Brain (organoid and tissue), 16 donors: ENCODE measurements at places on chromosomes 5 and 9. TPM values are rescaled to one million over a fixed set of nuclear protein-coding genes. Genes with fewer than 3 reads are reported as not detected.

GRCh38 chr5:38494763-38495162, 61.7 kb downstream of the LIFR start:
- DNase-seq: no peak

GRCh38 chr9:91004992-91005391, 203.4 kb downstream of the SYK start:
- no peak for DNase-seq

GRCh38 chr9:135249711-135250110, 162.2 kb downstream of the OLFM1 start:
- DNase-seq: no peak

Gene HK3
- 0.17 TPM for polyA plus RNA-seq

Gene SCGB3A2
- polyA plus RNA-seq: not detected

Gene SLC6A3
- 3.6 TPM for polyA plus RNA-seq

Gene PCDH1
- polyA plus RNA-seq: 35.4 TPM

DNA sequence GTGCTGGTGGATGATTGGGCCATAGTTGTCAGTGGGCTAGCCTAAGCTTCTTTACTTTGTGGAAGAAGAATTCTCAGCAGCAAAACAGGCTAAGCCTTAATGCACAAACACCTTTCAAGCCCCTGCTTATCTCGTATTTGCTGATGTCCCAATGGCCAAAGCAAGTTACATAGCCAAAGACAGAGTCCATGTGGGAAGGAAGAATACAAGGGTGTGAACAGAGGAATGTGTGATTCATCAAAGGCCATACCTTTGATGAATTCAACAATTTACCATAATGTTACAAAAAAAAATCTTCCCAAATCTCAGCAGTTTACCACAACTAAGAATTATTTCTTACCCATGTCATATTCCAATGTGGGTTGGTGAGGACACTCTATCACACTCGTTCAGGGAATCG, 1.2 kb upstream of the YTHDC2 start:
- no peak for DNase-seq

Gene INSL6
- not detected for polyA plus RNA-seq

DNA sequence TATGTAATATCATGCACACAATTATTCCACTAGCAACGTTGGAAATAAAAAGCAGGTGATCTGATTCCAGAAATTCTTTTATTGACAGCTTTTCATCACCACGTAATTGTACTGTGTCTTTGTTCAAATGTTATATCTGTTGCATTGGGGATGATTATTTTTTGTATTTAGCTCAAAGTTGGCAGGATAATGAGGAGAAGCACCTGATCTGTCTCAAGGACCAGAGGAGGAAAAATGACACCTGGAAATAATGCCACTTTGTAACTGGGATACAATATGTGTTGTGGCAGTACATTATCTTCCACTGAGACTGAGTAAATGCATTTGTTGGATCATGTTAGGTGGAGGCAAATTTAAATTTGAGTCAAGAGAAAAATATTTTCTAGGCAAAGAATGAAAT, 1298.8 kb upstream of the CDH6 start:
- DNase-seq: no peak

DNA sequence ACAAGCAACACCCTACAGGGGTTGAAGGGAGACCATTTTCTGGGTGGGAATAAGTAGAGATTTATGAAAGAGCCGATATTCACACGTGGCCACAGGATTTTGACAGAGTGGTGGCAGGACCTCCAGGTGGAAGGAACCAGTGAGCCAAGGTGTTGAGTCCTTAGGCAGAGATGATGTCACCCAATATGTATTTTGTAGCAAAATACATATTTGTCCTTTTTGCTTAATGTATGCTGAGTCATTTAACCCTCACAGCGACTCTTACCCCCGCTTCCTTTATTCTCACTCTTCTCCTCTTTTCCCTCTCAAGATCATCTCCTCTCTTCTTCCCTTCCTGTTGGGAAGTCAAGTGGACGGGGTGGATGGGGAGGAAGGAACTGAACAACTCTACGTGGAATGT, 215.7 kb upstream of the S1PR3 start:
- no peak for DNase-seq

- DNase-seq: no peak
These were observed 113.4 kb downstream of the ST8SIA4 start for GRCh38 chr5:100789694-100790093.

Gene CDH6
- 1.9 TPM for polyA plus RNA-seq

GRCh38 chr5:29077451-29077850, 2039.1 kb upstream of the CDH9 start:
- no peak for DNase-seq

DNA sequence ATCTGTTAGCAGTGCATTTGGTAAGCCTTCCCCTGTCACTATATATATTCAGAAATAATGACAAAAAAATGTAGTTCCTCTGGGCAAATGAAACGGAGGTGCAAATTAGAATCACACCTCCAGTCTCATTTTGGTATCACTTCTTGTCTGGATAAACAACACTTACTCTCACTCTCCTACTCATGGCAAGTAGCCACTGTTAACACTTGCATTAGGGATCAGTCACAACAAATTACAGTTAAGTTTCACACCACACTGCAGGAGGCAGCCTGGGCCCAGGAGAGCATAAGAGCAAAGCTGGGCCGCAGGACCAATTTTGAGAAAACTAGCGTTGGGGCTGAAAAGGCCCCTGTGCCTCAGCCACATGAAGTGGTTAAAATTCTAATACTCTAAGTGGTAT, 161.0 kb downstream of the ELAVL2 start:
- DNase-seq: no peak

Gene SGCD
- polyA plus RNA-seq: 1.9 TPM

DNA sequence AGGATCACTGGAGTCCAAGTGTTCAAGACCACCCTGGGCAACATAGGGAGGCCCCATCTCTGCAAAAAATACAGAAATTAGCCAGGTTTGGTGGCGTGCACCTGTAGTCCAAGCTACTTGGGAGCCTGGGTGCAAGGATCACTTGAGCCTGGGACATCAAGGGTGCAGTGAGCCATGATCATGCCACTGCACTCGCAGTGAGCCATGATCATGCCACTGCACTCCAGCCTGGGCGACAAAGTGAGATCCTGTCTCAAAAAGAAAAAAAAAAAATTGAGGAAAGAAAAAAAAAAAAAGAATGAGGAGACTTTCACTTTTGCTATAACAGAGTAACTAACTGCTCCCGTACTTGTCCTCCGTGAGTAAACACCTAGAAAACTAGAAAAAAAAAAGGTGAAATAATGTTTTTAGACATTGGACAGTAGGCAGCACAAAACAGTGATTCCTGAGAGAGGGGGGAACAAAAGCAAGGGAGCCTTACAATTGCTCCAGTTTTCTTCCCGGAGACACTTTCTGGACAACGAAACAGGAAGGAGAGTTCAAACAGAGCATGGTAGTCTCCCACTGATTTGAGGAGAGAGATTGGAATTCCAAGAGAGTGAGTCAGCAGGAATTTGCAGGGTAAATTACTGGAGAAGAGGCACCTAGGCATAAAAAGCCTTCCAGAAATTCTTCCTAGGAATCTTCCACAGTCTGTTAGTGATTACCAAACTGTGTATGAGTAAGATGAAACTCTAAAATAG, 6.9 kb upstream of the ZBTB5 start:
- no peak for DNase-seq

Gene LCN9
- not detected for polyA plus RNA-seq
